Stromal cell of bone marrow (primary cell): ENCODE measurements at places on chromosomes 3 and 15.

DNA sequence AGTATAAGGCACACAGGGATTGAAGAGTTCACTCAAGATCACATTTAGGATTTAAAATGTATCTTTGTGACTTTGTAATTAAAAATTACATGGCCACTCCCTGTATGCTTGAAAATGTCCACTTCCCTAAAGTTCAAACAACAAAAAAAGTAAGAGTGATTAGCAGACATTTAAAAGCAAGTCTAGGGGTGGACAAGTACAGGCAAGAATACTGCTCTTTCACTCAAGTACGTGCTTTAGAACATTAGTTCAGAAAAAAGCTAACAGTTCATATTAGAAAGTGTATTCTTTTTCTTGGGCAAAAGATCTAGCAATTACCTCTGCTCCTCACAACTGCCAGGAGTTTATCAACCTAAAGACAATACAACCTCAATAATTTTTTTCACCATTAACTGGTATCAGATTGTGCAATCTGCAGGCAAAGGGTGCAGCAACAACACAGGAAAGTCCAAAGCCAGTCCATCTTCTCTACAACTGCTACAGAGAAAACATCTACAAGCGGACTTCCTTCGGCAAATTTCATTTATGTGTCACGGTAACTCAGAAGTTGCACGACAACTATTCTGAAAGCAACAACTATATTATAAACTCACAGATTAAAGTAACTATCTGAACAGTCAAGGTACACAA is 18.1 kb downstream of the CHSY1 start:
- no peak for DNase-seq

DNA sequence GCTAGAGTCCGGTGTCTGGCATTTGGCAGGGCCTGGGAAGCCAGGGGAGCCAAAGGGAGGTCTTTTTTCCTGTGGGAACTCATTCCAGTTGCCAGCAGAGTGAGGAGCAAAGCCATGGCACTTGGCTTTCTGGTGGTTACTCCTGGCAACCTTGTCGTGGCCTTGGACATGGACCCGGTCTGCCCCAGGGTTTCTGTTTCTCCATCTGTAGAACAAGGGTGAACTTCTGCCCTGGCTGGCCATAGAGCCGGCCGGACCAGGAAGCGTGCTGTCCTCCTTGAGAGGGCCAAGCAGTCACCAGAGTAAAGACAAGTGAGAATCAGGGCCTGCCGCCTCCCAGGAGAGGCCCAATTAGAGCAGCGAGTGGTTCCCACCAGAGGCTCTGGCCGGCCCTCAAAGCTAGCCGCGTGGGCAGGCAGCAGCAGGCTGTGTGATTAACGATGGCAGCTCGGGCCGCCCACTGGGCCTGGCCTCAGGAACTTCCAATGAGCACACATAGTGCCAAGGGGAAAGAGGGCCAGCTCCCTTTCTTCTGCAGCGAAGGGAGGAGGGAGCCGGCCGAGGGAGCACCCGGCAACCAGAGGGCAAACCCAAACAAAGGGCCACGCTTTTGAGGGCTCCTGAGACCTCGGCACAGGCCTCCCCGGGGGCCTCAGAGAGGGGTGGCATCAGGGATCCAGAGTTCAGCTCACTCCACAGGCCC is 29.1 kb upstream of the ELP6 start:
- DNase-seq, result no peak

GRCh38 chr15:82303956-82304777 is 41.5 kb downstream of the SAXO2 start:
- no peak for DNase-seq

- peak; percentile 38 for DNase-seq
These were observed 66.8 kb upstream of the PTX3 start for GRCh38 chr3:157369727-157370421.

DNA sequence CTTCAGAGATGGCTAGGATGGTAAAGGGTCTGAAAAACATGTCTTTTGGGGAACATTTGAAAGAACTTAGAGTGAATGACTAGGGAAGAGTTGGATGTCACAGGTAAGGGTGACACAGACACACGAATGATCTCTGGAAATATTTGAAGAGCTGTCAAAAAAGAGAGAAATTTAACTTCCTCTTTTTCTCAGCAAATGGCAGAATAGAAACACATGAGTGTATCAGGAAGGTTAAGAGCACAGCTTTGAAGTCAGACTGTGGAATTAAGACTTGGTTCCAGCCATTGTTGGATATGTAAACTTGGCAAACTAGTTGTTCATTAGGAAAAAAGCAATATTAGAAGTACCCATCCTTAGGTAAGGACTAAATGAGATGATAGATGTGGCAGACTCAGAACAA is 117.7 kb downstream of the IMPG2 start:
- DNase-seq, result no peak
